ENCODE measurements at places on chromosomes 6 and 20.

DNA sequence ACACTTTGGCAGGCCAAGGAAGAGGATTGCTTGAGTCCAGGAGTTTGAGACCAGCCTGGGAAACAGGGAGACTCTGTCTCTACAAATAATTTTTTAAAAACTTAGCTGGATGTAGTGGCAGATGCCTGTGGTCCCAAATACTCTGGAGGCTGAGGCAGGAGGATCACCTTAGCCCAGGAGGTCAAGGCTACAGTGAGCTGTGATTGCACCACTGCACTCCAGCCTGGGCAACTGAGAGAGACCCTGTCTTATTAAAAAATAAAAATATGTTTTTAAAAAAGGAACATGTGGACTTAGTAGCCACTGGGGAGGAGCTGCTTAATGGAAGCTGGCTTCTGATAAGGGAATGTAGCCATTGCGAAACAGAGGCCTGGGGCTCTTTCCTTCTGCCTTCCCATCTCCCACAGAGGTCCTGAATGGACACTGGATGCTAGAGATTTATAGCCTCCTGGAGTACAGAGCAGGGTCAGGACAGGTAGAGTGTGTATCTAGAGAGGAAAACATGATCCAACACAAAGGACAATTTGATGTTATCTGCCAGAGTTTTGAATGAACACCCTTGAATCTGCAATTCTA, 21.7 kb upstream of the GMNN start:
- no peak for DNase-seq

GRCh38 chr6:91341473-91341872, 754.6 kb upstream of the MAP3K7 start:
- no peak for DNase-seq

DNA sequence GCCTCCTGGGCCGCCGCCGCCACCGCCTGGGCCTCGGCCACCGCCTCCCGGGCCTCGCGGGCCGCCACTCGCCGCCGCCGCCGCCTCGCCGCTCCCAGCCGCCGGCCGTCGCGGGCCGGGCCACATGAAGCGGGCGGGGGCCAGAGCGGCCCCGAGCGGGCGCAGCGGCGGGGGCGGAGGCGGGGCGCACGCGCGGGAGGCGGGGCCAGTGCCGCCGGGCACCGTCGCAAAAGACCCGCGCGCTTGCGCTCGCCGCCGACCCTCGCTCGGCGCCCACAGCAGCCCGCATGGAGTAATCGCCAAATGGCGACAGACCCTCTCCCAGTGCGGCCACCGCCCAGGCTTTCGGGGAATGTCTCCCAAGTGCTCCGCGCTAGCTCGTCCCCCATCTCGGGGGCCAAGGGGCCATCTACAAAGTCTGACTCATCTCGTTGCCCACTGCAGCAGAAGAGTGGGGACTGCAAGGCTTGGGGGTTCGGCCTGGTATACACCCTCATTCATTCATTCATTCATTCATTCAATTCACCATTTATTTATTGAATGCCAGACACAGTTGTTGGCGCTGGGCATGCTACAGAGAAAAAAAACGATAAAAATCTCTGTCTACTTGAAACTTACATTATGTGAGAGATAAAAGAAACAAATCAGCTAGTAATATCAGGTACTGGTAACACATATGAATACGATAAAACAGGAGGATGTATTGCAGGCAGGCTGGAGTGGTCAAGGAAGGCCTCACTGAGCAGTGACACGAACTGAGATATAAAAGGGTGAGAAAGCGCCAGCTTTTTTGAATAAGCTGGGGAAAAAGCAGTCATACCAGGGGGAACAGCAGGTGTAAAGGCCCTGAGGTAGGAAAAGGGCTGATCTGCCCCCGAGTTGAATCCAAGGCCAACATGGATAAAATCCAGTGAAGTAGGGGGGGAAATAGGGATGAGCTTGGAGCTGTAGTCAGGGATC, at the start of gene B4GALT5:
B4GALT5 (minus strand) TSS at position 126 of the 960 bp plus-strand sequence. CDS start 188 bp downstream, outside the sequence.
- peak; percentile 78 for DNase-seq

- DNase-seq, result no peak
Measured at GRCh38 chr20:44264287-44264686, 17.2 kb downstream of the GDAP1L1 start.

- DNase-seq, result no peak
Measured at GRCh38 chr6:69289689-69290495, 506.9 kb downstream of the LMBRD1 start.

GRCh38 chr6:122697458-122697857, 82.1 kb upstream of the FABP7 start:
- no peak for DNase-seq

DNA sequence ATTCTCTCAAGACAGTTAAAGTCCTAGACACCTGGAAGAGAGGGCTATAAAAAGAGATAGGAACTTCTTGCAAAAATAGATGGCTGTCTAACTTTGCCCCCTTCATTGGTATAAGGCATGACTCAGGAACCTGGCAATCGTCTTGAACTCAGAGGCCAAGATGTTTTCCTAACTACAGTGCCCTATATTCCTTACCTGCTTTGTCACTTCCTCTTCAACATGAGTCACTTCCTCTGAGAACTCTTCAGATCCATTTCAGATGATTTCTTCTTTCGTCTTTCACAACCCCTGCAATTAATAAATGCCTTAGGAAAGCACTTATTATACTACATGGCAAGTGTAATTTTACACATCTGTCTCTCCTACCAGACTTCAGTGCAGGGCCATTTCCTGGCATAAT, 83.5 kb downstream of the HAO1 start:
- no peak for DNase-seq

GRCh38 chr6:45665859-45666258, 288.1 kb upstream of the SUPT3H start:
- peak; percentile 54 for DNase-seq

DNA sequence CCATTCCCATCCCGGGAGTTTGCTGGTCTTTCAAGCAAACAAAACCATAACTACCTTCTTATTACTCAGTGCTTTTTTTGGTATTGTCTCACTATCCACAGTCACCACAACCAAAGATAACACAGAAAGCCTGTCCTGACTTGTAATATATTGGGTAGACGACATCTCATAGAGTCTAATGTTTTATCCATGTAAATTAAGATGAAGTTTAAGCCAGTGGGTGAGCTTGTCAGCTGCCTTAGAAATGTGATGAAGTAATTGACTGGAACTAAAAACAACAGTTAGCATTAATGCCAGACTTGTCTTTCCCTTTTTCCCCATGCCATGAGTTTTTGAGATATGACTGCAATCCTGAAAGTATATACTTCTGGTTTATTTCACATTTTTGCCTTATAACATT, 282.7 kb upstream of the PRDM1 start:
- DNase-seq, result no peak

DNA sequence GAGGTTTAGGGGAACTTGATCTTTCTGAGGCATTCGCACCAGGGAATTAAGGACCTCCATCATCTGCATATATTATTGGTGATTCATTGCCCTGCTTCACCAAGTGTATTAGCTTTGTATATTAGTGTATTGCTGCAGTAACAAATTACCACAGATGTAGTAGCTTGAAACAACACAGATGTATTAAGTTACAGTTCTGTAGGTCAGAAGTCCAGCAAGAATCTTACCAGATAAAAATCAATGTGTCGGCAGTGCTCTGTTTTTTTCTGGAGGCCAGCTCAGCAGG, 65.8 kb downstream of the HMGN3 start:
- DNase-seq, result no peak

DNA sequence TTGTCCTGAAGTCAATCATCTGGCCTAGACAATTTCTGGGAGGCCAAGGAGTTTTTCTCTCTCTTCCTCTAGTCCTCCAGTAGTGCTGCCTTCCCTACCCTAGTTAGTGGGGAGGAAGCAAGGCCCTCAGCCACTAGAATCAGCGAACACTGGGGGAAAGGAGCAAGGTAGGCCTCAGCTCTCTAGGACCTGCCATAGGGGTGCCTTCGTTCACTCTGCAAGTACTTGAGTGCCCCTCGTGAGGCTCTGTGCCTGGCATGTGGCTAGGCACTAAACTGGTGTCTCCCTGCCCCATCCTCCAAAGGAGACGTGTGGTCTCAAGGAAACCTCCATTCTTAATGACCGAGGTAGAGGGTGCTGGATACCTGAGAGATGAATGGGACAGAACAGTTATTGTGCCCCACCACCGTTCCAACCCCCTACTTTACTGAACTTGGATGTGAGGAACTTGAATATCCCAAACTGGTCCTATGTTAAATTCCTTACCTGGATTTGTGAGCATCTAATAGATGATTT, 1.1 kb downstream of the DEF6 start:
- DNase-seq, result peak; percentile 34

GRCh38 chr20:60749804-60750602, 502.1 kb upstream of the CDH4 start:
- DNase-seq, result no peak

DNA sequence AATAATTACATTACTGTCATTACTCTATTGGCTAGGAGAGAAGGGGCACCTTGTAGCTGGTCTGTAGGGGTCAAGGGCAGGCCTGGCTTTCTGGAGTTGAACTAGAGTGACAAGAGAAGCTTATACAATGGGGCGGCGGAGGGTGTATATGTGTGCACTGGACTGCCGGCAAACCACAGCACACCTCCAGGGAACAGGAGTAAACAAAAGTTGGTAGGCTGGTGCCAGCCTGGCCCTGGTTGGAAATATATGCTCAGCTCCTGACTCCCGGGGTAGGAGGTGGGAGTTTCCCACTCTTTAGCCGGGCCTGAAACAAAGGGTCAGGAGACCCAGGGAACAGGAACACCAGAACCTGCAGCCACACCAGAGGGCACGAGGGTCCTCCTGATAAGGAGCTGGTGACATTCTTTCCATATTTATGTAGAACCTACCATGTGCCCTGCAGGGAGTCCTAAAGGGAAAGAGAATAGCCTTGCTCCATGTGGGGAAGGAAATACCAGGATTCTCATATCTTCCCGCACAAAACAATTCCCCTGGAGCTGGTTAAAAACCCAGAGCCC, 5.1 kb downstream of the C6orf132 start:
- DNase-seq, result no peak

DNA sequence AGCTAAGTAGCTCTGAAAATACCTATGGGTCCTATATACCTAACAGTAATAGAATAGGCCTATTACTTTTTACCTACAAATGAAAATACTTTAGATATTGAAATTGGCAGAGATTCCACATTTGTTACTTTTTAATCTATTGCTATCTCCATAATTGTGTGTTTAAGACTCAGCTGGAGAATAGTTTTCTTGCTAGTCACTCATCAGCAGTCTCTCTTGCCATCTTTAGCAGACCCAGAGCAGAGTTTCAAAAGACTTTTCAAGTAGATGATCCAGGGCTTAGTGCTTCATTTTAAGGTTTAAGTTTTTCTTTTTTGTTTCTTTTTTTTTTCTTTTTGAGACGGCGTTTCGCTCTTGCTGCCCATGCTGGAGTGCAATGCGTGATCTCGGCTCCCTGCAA, 12.9 kb downstream of the ANKS1A start:
- DNase-seq, result no peak

DNA sequence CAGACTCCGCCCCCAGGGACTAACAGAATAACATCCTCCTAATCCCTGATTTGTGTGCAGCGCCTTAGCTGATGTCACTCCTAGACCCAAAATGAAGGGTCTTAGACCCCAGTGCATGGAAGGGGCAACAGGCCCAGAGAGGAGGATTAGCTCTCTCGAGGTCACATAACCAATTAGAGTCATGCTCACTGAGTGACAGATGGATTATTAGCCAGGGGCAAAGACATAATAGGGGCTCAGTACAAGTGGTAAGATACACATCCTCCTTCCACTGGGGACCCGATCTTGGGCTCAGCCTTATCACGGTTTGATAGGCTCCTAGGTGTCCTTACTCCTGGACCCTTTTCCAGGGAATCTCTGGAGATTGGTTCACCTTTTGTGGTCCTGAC, 858 bp downstream of the TP53INP2 start:
- no peak for DNase-seq

DNA sequence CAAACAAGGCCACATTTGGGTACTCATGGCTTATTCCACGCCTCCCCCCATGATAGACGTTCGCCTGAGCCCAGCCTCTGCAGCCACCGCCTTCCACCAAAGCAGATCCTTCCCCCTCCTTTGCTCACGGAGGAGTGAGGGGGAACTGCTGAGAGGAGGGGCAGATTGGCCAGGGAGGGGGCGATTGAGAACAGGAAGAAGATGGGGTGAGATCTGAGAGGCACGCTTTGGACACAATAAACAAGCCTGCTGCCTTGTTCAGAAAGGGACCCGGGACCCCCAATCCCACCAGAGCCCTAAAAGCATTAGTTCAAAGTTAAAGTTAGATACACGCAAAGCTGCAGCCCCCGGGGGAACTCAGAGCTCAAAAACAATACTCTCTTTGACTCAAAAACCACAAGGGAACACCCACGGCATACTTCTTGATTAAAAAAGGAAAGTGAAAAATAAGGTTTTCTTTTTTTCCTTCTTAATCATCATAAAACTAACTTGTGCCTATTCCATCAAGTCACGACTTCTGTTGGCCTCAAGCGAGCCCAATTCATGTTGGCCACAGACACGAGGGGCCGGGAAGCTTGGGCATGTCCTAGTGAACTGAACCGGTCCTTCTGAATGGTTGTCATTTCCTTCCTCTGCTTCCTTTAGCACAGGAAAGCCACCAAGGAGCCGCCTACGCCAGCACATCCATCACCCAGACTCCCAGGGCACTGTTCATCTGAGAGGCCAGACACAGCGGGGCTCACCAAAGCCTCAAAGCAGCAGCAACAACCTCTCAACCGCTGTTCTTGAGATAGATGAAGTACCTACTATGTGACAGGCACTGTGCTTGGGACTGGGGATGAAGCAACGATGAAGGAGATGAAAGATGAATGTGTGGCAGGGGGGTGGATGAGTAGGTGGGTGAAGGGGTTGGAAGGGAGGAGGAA, 44.7 kb downstream of the NFATC2 start:
- DNase-seq, result peak; percentile 76

DNA sequence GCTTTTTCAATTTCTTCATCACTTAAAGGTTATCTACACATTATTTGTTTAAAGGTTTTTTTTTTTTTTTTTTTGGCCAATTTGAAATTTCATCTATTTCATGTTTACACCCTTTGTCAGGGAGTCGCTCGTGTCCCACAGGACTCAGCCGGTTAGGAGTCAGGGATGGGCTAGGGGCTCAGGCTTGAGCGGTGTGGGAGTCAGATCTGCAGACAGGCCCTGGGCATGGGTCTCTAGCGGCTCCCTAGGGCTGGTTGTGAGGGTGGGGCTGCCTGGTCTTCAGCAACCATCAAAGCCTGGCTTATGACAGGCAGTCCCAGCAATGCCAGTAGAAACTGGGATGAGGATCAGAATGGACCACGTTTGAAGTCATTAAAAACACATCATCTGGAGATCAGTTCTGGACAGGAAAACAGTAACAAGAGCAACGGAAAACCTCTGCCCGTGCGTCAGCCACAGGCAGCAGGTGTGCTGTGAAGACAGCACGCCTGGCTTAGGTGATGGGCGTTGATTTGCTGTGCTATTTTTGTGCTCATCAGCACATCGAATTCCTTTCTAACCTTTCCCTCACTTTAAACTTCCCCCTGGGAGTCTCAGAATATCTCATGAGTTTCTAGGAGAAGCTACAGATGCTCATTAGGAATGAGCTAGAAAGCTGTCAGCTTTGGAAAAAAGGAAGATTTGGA, 91.3 kb upstream of the MPC1 start:
- DNase-seq, result no peak

DNA sequence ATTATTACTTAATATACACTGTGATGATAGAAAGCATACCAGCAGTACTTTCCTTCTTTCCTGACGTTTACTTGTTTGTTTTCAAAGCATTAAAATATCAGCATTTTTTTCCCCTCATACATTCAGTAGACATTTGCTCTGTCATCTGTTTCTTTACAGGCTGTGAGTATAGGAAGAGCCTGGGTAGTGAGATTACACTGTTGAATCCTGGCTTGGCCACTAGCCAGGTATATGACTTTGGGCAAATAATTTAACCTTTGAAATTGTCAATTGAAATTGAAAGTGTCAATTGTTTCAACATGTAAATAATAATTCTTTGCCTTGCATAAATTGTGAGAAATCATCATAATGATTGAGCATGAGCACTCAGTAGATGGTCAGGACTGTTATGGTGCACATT, 336.2 kb downstream of the CDKAL1 start:
- DNase-seq, result no peak

All from activated CD4-positive, alpha-beta T cell treated with anti-CD3 and anti-CD28 coated beads, Interleukin-2, amount 50 U/mL, for 16 hours (primary cell).